ENCODE measurements at places on chromosomes 11 and 22.

GRCh38 chr11:65816696-65817095 lies 17.1 kb upstream of the SNX32 start:
- no peak for DNase-seq

DNA sequence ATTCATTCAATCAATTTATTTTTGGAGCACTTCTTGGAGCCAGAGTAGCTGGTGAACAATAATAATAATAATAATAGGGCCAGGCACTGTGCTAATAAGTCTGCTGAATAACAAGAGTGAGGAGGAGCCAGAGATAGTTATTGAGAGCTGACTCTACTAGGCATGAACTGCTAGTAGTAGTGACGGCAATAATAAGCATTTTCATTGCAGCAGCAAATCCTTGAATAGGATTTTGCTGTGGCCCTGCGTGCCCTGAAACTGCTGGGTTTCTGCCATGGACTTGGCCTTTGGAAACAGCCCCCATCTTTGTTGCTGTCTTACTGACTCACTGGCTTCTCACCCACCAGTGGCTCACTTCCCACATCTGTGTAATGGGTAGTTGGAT lies 545.9 kb downstream of the MIAT start:
- DNase-seq, result no peak

DNA sequence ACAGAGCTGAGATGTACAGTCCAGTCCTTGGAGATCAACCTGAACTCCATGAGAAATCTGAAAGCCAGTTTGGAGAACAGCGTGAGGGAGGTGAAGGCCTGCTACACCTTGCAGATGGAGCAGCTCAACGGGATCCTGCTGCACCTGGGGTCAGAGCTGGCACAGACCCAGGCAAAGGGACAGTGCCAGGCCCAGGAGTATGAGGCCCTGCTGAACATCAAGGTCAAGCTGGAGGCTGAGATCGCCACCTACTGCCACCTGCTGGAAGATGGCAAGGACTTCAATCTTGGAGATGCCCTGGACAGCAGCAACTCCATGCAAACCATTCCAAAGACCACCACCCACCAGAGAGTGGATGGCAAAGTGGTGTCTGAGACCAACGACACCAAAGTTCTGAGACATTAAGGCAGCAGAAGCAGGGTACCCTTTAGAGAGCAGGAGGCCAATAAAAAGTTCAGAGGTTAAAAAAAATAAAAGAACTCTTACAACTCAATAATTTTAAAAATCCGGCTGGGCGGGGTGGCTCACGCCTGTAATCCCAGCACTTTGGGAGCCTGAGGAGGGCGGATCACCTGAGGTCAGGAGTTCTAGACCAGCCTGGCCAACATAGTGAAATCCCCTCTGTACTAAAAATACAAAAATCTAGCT lies 69.9 kb upstream of the RTL6 start:
- peak; percentile 13 for DNase-seq

DNA sequence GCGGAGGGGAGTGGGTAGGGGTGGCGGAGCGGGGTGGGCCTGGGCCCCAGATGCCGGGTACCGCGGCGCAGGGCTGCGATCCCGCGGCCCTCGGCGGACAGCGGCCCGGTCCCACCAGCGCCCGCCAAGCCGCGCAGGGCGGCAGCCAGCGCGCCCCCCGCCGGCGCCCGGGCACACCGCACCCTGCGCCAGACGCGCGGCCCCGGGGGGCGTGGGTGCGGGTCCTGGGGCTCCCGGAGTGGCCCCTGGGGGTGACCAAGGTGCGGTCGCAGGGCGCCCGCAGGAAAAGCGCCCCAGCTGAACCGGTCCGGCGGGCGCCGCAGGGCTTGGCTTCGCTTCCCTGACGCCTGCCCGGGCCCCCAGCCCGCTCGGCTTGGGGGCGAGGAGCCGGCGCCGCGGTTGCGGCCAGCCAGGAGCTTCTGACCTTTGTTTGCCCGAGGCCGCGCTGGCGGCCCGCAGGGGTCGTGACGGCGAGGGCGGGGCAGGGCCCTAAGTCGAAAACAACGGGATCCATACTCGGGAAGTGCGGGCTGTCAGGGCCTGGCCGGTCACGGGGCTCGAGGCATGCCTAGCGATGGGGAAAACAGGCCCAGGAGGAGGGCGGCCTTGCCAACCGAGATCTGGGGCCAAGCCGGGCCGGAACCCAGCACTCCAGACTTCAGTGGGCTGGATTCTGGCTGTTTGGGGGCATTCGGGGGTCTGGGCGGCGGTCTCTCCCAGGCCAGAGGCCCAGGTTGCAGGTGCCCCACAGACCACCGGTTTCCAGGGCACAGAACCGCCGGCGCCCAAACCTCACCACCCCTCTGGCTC lies 581 bp upstream of the AP5B1 start:
- DNase-seq, result no peak

GRCh38 chr11:81246941-81247340 lies 1486.7 kb downstream of the FAM181B start:
- no peak for DNase-seq

GRCh38 chr22:24768537-24769374 lies 5.8 kb downstream of the PIWIL3 start:
- peak; percentile 39 for DNase-seq

GRCh38 chr11:107916671-107917241 lies 11.5 kb upstream of the RAB39A start:
- DNase-seq, result no peak

DNA sequence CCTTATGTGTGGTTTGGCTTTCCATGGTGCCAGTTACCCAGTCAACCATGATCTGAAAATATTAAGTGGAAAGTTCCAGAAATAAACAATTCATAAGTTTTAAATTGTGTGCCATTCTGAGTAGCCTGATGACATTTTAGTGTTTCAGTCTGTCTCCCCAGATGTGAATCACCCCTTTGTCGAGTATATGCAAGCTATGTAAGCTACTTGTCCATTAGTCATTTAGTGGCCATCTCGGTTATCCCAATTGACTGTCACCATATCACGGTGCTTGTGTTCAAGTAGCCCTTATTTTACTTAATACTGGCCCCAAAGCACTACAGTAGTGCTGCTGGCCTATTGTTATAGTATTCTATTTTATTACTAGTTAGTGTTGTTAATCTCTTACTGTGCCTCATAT lies 44.9 kb downstream of the ATG16L2 start:
- DNase-seq, result no peak

- no peak for DNase-seq
Observed at GRCh38 chr11:36345535-36346141, 49.5 kb downstream of the PRR5L start.

DNA sequence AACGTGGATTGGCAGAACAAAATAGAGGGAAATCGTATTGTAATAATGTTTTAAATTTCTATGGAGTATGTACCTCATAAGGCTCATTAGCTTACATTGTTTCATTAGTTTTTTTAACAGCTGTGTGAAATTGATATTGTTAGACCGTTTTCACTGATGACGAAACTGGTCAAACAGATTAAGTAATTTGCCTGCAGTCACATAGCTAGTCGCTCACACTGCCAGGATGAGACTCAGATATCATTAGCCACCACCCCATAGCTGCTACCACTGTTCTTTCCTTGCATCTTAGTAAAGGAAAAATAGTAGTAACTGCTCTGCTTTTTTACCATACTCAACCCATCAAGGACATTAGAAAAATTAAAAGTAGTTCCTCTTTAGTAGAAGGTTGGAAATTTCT lies 64.0 kb downstream of the DKK3 start:
- no peak for DNase-seq

DNA sequence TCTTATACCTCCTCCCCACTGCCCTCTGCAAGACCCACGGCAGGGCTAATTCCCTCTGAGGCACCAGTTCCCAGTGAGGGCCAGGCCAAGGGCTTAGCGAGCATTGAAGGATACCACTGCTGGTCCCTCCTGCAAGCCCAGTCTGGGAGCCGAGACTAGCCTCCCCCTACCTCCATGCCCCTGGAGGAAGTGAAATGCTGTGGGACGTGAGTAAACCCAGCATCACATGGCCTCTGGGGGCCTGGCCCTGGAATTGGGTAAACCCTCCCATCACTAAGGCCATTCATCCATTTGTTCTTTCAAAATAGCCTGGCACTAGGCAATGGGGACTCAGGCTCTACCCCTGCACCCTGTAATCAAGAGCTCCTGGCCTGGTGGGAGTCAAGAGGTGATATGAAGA lies 24.7 kb downstream of the ARAP1 start:
- no peak for DNase-seq

- DNase-seq, result no peak
Observed at GRCh38 chr11:79481795-79482194, 41.0 kb upstream of the TENM4 start.

GRCh38 chr11:117313091-117313490 lies 3.0 kb downstream of the BACE1 start:
- no peak for DNase-seq

GRCh38 chr11:117122556-117122955 lies 21.5 kb upstream of the PAFAH1B2 start:
- no peak for DNase-seq

DNA sequence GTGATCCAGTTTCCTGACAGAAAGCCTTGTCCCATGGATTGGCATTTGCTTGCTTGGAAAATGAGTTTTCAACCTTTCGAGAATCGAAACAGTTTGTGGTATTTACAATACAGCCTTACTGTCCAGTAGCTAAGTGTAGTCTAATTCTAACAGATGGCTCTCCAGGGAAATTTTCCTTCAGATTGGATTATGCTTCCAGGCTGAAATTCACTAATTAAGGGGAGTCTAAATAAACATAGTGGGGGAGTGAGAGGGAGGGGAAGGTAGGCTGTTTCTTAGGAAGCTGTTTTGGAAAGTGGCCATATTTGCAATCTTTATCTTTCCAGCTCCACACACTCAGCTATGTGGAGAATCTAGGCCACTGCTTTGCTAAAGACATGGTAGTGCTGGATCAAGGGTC lies 81.3 kb downstream of the SYT9 start:
- no peak for DNase-seq

DNA sequence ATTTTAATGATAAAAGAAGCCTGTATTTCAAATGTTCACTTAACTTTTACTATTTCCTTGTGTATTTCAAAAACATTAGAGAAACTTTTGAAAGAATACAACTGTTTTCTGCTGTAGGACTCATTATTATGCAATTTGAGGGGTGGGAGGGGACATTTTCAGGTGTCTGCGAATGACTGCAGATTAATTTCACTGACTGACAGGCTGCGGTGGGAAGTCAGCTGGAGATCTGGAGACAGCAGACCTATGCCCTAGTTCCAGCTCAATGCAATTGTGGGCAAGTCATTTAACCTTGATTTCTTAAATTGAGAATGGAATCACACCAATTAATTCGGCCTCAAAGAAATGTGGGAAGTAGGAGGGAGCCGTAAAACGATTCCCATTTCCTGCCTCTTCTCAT lies 128.7 kb downstream of the ARL14EP start:
- DNase-seq, result no peak

DNA sequence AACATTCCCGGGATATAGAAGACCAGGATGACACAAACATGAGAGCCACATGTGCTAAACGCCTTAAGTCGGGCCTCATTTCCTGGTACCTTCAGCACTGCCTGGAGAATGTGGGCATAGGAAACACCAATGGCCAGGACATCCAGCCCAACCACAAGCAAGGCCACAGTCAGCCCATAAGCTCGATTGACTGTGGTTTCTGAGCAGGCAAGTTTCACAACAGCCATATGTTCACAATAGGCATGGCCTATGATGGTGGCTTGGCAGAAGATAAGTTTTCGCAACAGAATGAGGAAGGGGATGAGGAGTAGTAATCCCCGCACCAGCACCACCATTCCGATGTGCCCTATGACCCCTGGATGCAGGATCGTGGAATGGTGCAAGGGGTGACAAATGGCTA lies 26.9 kb upstream of the OR56A1 start:
- DNase-seq, result no peak

GRCh38 chr11:25432376-25432775 lies 899.6 kb upstream of the ANO3 start:
- no peak for DNase-seq

- peak; percentile 20 for DNase-seq
Observed at GRCh38 chr11:16818284-16818683, 79.8 kb downstream of the C11orf58 start.

- no peak for DNase-seq
Observed at GRCh38 chr22:20406686-20407408, 12.9 kb downstream of the ZNF74 start.

GRCh38 chr11:100963375-100963774 lies 166.2 kb downstream of the PGR start:
- no peak for DNase-seq

- no peak for DNase-seq
Observed at GRCh38 chr22:41521126-41521525, 23.1 kb downstream of the POLR3H start.

DNA sequence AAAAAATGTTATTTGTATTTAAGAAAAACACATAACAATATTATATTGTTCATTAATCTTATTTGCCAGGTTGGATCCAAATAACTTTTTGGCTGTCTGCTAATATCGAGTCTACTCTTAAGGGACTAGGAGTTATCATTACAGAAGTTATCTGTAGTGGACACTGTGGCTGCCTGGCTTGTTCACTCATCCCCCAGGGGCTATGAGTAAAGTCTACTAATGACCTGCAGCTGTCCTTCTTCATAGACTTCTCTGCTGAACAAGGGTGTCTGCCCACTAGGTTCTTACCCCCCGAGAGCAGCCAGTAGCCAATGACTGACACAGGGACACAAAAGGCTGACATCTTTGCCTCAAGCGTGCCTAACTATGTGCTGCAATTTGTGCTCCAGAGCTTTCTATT lies 69.7 kb downstream of the APIP start:
- no peak for DNase-seq

DNA sequence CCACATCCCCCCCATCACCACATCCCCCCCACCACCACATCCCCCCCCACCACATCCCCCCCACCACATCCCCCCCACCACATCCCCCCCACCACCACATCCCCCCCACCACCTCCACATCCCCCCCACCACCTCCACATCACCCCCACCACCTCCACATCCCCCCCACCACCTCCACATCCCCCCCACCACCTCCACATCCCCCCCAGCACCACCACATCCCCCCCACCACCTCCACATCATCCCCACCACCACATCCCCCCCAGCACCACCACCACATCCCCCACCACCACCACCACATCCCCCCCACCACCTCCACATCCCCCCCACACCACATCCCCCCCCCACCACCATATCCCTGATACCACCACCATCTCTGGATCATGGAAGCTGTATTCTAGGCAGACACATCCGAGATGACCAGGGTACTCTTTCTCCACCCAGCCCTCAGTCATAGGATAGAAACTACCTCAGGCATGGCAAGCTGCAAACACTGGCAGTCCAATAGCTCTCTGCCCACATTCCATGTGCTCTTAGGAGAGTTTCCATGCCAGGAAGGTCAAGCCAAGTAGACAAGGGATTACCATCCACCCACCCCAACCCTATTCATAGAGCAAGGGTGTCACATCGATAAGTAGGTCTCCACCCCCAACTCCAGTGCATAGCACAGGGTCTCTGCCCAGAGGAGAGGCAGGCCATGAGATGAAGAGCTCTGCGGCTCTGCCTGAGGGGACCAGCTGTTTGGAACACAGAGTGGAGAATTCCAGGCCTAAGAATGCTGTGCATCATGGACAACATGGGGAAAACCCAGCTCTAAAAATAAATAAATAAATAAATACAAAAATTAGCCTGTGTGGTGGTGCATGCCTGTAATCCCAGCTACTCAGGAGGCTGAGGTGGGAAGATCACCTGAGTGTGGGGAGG lies 33.0 kb upstream of the TEAD1 start:
- no peak for DNase-seq
